ENCODE measurements at places on chromosomes 2 and 18.

DNA sequence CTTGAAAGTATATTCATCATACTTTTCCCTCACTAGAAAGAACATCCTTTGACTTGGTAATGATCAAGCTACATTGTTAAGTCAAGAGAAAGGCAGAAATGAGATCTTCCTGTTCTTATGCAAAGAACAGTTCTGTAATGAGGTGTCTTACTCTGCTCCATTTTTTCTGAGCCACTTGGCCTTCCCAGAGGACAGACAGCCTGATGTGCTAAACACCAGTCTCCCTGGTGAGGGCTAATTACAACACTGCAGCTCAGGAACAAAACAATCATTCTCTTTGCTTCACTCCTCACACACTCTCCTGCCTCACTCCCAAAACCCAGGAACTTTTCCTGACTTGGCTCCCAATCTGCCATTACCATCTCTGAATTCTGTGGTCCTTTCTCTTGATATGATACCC lies 25.6 kb downstream of the TACR1 start:
- DNase-seq, result no peak

GRCh38 chr2:120986898-120987650 lies 251.4 kb downstream of the GLI2 start:
- DNase-seq, result no peak

DNA sequence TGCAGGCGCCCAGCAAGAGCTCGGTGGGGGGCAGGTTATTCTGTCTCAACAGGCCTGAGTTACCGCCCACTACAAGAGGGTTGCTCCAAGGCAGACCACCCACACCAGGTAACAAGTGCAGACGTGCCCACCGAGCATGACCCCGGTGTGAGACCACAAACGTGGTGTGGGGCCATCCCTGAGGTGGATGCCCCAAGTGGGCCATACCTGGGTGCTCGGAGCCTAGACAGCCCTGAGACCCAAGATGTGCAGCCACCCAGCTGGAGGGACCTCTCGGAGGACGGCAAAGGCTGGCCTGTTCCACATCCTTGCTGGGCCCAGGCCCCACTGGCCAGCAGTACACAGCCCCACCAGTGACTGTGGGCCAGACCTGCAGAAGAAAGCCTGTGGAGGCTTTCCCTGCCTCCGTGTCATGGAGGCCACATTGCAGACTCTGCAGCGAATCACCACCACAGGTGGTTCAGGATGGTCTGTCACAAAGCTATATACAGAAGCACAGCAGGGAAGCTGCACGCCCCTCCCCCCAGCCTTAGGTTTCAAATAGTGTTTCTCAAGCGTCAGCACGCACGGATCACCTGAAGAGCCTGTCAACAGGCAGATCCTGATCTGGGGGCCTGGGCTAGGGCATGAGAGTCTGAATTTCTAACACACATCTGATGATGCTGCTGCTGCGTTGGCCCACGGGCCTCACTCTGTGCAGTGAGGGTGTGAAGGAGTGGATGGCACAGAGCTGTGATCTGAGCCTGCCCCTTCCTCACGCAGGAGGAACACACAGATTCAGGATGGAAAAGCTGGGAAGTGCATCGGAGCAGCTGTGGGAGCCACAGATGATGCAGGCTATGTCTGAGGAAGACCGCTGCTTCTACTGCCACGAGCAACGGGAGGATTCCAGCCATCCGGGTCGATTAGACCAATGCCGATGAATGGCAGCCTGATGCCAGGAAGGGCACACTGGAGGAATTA lies 96.8 kb downstream of the UXS1 start:
- DNase-seq, result no peak

GRCh38 chr2:240913810-240914644 lies 7.9 kb downstream of the CROCC2 start:
- peak; percentile 44 for DNase-seq

- DNase-seq, result no peak
These were observed 396.4 kb upstream of the TNP1 start for GRCh38 chr2:217256251-217256650.

GRCh38 chr2:179031731-179032408 lies 18.1 kb downstream of the CCDC141 start:
- DNase-seq, result peak; percentile 40

DNA sequence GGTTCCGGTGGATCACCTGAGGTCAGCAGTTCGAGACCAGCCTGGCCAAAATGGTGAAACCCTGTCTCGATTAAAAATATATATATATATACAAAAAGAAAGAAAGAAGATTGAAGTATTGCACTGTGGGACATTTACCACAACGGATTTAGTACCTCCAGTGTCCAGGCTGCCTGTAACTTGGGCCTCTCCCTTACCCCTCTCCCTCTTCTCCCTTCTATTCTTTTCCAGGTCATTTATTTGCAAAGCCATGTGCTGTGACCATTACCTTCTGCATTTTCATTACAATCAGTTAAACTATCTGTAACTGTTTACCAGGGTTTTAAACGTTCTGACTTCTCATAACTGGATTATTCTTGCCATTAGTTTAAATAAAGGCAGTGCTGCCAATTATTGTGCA lies 400.9 kb upstream of the ZNF804A start:
- no peak for DNase-seq

- DNase-seq, result no peak
These were observed 463.7 kb upstream of the DSEL start for GRCh38 chr18:67980241-67980640.

GRCh38 chr18:44821924-44822323 lies 141.2 kb downstream of the SETBP1 start:
- DNase-seq, result no peak

- DNase-seq, result no peak
These were observed 127.0 kb downstream of the GAREM1 start for GRCh38 chr18:32343634-32344033.

DNA sequence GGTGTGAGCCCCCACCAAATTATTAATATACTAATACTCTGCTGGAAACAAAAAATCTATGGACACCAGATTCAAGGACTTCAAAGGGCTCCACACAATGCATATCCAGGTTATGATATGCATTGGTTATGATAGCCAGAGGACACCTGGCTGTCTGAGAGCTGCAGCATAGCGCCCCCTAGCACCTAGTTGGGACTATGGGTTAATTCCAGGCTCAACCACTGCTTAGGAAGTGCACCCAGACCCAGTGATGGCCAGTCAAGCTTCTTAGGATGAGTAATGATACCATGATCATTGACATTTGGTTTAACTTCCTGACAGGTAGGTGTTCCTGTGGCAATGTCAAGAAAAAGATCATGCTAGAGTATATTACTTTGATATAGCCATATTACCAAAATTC lies 3.8 kb upstream of the FRZB start:
- DNase-seq, result no peak

GRCh38 chr2:110216803-110217202 lies 4.5 kb upstream of the MTLN start:
- DNase-seq, result no peak

- no peak for DNase-seq
These were observed 24.0 kb downstream of the HS1BP3 start for GRCh38 chr2:20626698-20627513.
